Endothelial cell (in vitro differentiated cells): ENCODE measurements at places on chromosomes 3 and 15. TPM values are rescaled to one million over a fixed set of nuclear protein-coding genes. Genes with fewer than 3 reads are reported as not detected.

The PIERCE2 gene
- total RNA-seq, result 1.4 TPM

The GUCA1C gene
- not detected for total RNA-seq

The CASR gene
- total RNA-seq, result not detected

The MKRN2OS gene
- total RNA-seq, result not detected

- no peaks in the 10 kb centered on the region for H3K27me3 ChIP-seq
- H3K4me3 ChIP-seq, result no peak overlapping the region
- no peaks in the 10 kb centered on the region for H3K4me1 ChIP-seq
- H3K27ac ChIP-seq, result no peak overlapping the region
- H3K36me3 ChIP-seq, result no peaks in the 10 kb centered on the region
Measured at GRCh38 chr3:51311055-51311454, 74.0 kb upstream of the MANF start.

DNA sequence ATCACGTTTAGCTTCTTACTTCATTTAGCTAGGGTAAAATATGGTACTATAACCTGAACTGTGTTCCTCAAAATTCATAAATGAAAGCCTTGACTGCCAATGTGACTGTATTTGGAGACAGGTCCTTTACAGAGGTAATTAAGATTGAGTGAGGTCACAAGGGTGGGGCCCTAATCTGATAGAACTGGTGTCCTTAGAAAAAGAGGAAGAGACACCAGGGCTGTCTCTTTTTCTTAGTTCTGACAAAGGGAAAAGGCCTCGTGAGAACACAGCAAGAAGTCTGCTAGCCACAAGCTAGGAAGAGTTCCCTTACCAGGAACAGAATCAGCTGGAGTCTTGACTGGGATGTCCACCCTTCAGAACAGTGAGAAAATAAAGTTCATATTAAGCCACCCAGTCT is 162.7 kb downstream of the GMNC start:
- no peaks in the 10 kb centered on the region for H3K36me3 ChIP-seq
- no peak overlapping the region for H3K4me3 ChIP-seq
- DNase-seq, result no peak
- peaks cover 2% of the 10 kb centered on the region for H3K4me1 ChIP-seq

DNA sequence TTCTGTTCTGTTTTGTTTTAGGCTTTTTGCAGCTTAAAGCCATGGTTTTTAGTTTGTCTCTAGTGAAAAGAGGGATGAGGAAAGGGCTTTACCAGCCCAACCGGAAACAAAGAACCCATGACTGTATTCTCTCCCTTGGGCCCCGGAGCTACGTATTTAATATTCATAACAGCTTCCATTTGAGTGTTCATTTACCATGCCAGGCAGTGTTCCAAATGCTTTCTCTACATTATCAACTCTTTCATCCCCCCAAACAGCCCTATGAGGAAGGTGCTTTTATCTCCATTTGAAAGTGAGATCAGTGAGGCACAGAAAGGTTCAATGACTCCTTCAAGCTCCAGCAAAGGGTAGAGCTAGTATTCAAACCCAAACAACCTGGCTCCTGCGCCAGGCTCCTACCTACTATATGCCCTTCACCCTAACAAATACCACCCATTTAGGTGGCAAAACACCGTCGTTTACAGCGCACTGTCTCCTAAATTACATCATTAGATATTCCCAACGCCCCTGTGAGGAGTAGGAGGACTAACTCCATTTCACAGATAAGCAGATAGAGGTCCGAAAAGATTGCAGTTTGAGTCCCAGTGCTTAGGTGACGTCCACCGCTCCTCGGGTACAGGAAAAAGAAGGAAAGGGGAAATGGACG is 27.9 kb downstream of the GTPBP8 start:
- H3K4me1 ChIP-seq, result peaks cover 27% of the 10 kb centered on the region
- peaks cover 12% of the 10 kb centered on the region for H3K27me3 ChIP-seq
- DNase-seq, result no peak
- peak overlapping the region; percentile 93 for H3K27ac ChIP-seq
- peak overlapping the region; percentile 93 for H3K4me3 ChIP-seq

- no peak overlapping the region for H3K4me3 ChIP-seq
- H3K36me3 ChIP-seq, result no peaks in the 10 kb centered on the region
- H3K27ac ChIP-seq, result no peak overlapping the region
- H3K4me1 ChIP-seq, result no peaks in the 10 kb centered on the region
- no peaks in the 10 kb centered on the region for H3K27me3 ChIP-seq
- DNase-seq, result no peak
Measured at GRCh38 chr15:58966698-58967097, 20.8 kb upstream of the RNF111 start.

GRCh38 chr15:63194302-63194701 is 4.9 kb downstream of the RAB8B start:
- H3K4me3 ChIP-seq, result peak overlapping the region; percentile 78
- peak overlapping the region; percentile 90 for H3K27ac ChIP-seq
- no peaks in the 10 kb centered on the region for H3K36me3 ChIP-seq
- no peak for DNase-seq
- H3K4me1 ChIP-seq, result peaks cover 64% of the 10 kb centered on the region

DNA sequence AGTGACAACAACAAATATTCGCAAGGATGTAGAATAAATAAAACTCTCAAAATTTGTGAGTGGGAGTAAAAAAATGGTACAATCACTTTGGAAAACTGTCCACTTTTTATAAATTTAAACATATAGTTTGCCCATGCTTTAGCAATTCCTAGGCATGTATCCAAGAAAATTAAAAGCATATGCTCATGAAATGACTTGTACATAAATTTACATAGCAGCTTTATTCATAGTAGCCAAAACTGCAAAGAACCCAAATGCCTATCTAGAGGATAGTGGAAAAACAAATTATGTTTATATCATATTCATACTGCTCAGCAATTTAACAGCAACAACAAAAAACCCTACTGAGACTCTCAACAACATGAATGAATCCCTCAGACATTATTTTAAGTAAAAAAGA is 363.6 kb upstream of the CCDC54 start:
- no peak overlapping the region for H3K4me3 ChIP-seq
- H3K36me3 ChIP-seq, result no peaks in the 10 kb centered on the region
- no peaks in the 10 kb centered on the region for H3K4me1 ChIP-seq
- no peaks in the 10 kb centered on the region for H3K27me3 ChIP-seq
- DNase-seq, result no peak

DNA sequence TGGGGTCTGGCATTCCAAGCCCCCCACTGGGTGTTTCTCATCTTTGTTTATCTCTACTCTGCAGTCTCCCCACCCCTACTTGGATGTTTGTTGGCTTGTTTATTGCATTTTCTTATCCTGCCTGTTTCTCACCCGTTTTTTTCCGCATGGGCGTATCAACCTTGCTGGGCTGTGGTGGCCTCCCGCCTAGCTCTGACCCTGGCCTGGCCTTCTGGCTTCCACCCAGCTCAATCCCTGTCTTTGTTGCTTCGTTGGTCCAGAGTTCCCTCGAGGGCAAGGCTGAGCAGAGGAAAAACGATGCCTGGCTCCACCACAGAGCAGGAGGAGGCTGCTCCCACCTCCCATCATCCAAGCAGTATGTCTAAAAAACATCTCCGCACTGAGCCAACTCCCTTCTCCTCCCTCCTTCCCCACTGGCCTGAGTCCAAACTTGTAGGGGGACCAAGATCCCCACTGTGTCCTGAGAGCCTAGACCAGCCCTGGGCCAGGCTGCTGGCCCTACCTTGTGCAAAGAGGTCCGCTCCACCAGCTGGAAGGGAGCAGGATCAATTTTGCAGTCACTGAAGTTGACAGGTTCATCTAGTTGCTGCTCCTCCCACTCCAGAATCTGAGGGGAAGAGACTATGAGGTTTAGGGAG is 9.8 kb downstream of the CLCN2 start:
- no peak overlapping the region for H3K4me3 ChIP-seq
- no peak for DNase-seq
- H3K4me1 ChIP-seq, result no peaks in the 10 kb centered on the region

GRCh38 chr3:142112601-142113000 is 36.7 kb downstream of the TFDP2 start:
- H3K36me3 ChIP-seq, result no peaks in the 10 kb centered on the region
- no peak overlapping the region for H3K27ac ChIP-seq
- H3K4me1 ChIP-seq, result peaks cover 7% of the 10 kb centered on the region
- H3K27me3 ChIP-seq, result no peaks in the 10 kb centered on the region
- DNase-seq, result no peak

DNA sequence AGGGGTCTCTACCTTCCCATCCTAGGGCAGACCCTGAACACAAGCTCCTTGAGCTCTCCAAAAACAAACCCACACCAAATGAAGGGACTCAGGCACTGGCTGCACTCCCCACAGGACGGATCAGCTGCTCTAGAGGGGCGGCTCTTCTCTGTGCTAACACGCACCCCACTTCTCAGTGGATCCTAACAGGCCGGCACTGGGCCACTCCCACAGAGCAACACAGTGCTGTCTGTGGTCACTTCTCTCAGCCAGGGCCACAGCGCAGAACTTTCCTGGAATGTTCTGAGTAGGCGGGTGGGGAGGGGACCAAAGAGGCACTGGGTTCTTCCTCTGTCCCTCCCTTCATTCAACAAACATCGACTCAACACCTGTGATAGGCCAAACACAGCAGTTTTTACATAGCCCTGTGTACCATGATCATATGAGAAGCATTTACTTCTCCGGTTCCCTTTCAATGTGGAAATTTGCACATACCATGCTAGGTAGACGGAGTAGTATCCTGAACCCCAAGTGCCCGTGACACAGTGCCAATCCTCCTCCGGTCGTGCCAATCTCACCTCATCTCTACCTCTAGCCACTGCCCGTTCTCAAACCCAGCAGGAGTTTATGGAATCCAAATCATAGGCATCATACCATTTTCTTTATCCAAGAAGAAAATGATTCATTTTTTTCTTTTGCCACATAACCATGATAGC is 98.1 kb downstream of the LRIG1 start:
- peaks cover 14% of the 10 kb centered on the region for H3K4me1 ChIP-seq
- H3K4me3 ChIP-seq, result peak overlapping the region; percentile 47
- H3K27ac ChIP-seq, result peak overlapping the region; percentile 49
- peaks cover 11% of the 10 kb centered on the region for H3K27me3 ChIP-seq
- H3K36me3 ChIP-seq, result peaks cover 21% of the 10 kb centered on the region
- DNase-seq, result no peak
